ENCODE measurements at places on chromosomes 4 and X.

- no peak for DNase-seq
Measured at GRCh38 chrX:110723844-110724243, 71.8 kb downstream of the CHRDL1 start.

DNA sequence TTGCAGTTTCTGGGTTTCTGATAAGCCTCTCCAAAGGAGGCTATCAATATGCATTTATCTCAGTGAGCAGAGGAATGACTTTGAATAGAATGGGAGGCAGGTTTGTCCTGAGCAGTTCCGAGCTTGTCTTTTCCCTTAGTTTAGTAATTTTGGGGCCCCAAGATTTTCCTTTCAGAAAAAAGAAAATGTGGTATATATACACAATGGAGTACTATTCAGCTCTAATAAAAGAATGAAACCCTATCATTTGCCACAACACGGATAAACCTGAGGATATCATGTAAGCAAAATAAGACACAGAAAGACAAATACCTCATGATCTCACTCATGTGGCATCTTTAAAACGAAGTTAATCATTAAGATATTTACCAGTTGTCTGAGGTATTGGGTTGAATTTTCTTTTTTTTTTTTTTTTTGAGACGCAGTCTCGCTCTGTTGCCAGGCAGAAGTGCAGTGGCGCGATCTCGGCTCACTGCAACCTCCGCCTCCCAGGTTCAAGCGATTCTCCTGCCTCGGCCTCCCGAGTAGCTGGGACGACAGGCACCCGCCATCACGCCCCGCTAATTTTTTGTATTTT is 540 bp downstream of the ZNF721 start:
- peak; percentile 15 for DNase-seq

DNA sequence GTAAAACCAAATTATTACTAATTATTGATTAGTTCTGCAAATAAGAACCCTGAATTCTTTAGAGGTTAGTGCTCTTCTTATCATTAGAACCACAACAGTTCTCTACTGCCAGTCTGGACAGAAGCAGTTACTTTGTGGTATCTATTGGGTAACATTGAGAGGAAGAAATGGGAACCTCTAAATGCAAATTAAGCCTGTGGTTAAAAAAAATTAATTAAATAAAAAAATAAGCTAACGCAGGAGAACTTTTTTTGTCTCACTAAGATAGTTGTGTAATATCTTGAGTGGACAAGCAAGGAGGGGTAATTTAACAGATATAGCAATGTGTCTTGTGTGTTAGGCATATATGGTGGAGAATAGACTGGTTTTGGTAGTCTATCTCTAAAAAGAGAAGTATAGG is 32.9 kb upstream of the TET2 start:
- DNase-seq = peak; percentile 25

GRCh38 chrX:69813677-69814076 is 197.8 kb downstream of the EDA start:
- no peak for DNase-seq

- DNase-seq = no peak
Measured at GRCh38 chrX:12987900-12988594, 13.1 kb downstream of the TMSB4X start.

DNA sequence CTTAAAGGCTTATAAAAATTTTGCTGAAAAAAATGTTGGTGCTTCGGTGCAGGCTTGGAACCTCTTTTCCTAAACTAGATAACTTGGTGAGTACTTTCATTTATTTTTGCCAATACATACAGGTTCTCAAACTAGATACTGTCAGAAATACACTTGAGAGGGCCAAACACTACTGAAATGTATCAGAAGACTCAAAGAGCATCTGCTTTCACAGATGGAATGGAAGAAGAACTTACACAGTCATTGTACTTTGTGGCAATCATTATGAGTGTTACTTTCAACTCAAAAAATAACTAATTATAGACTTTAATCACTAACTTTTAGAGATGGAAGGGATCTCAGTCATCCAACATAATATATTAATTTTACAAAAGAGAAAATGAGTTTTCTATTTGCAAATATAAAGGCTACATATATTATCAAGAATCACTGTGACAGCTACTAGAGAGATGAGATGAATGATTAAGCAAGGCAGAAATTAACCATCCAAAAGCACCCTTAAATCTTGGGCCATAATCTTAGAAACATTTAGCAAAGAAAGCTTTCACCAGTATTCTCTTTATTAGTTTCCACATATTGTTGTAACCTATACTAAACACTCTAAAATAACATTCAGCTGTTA is 1.0 kb downstream of the ENAM start:
- DNase-seq = no peak

DNA sequence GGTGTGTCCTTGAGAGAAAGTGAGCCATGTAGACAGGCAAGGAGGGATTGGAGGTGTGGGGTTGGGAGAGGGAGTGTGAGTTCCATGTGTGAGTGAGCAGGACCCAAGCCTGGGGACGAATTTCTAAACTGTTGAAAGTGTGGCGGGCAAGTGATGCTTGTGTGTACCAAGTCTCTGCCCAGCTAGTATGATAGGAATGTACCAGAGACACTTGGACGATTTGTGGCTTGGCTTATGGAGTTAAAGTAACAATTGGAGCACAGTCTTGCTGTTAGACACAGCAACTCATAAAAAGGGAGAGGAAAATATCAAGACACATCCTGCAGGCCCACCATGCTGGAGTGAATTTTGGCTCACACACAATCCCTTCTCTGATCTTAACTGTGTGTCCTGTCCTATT is 8.5 kb downstream of the PTTG2 start:
- no peak for DNase-seq

DNA sequence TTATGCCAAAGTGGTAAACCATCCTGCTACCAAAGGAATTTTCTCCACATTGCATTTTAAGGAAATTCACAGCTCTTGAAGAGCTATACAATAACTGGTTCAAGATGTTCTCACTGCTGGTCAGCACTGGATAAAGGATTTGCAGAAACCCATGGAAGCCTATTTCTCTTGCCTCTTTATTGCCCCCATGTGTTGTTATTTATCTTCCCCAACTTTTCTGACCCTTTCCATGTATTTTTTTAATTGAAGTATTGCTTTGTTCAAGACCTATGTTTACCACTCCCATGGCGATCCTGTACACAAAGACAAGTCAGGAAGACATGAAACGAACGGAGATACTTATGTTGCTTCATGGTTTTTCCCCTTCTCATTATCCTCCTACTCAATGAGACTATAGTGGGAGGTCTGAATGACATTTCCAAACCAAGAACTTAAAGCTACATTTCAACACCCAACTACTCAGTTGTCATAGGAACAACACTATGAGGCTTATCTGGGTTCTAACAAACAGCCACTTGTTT is 566.4 kb upstream of the DIPK2B start:
- peak; percentile 52 for DNase-seq

- peak; percentile 24 for DNase-seq
Measured at GRCh38 chrX:73683236-73683859, 120.4 kb downstream of the CHIC1 start.

DNA sequence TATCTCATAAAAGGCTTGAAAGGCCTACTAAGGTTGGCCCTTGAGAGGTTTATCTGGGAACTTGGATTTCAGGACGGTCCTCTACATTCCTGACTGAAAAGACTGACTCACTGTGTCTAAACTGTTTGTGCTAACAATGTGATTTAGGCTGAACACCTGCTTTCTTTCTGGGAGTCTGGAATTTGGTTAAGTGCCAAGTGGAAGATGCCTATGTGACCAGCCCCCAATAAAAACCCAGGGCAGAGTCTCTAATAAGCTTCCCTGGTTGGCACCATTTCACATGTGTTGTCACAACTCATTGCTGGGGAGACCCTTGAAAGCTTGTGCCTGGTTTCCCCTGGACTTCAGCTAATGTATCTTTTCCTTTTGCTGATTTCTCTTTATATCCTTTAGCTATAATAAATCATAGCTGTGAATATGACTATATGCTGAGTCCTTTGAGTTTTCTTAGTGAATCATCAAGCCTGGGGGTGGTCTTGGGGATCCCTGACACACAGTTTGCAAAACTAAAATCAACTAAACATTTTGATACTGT is 55.1 kb downstream of the GPR82 start:
- peak; percentile 64 for DNase-seq

DNA sequence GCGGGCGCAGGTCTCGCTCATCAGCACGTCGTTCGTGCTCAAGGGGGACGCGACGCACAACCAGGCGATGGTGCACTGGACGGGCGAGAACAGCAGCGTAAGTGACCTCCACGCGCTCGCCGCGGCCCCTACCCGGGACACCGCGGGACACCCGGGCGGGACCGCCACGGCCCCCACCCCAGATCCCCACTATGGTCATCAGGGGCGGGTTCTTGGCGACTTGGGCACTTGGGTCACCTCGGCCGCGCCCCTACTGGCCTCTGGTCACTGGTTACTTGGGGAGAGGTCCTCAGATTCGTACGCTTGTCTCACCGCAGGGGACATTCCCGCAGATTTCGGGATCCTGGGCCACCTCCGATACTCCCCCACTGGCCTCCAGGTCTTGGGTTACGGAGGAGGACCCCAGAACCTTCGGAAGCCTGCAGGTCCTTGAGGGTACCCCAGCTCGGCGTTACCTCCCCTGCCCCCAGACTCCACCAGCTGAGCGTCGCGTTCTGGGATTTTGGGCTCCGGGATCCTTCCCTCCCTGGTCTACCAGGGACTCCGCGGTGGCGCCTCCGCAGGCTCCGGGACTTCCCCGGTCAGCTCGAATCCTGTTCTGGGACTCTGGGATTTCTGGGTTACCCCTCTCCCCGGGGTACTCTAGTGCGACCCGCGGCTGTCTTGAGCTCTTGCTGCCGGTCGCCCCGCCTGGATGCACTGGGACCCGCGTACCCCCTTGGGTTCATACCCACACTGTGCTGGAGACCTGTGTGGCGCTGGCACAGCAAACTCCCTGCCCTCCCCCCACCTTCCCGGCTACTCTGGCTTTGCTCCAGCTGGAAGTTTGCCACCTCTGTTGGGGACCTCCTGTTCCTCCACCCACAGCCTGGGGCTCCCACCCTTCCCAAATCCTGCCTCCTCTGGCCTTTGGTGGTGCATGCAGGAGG is 956 bp downstream of the SORCS2 start:
- no peak for DNase-seq

GRCh38 chr4:80309294-80310004 is 26.1 kb upstream of the CFAP299 start:
- peak; percentile 93 for DNase-seq

DNA sequence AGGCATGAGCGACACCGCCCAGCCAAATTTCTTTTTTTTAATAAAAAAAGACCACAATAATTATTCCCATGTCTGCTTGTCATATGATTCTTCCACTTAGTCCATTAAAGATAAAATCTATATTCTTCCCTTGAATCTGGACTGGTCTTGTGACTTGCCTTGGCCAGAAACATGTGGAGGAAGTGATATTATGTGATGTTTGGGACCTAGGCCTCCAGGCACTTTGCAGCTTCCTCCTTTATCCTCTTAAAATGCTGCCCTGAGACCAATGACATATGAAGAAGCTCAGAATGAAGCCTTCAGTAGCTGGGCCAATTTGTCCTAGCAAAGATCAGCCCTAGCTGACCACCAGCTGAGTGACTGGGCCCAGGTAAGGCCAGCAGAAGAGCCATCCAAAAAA is 250.0 kb downstream of the INPP4B start:
- DNase-seq = no peak

DNA sequence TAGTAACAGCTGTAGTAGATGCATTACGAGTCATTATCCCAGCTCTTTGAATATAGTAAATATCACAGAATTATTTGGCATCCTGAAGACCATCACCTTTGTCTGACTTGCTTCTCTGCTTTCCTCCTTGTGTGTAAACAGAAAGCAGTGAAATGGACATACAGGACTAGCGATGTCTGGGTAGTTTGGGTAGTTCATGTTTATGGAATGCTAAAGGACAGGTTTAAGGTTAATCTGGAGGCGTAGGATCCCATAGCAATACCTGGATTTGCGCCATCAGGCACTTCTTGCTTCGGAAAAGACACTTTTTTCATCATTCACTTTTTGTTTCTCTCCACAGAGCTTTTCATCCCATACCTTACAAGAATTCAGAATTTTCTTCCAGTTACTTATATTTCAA is 232.2 kb downstream of the GPAT3 start:
- DNase-seq = no peak

- DNase-seq = no peak
Measured at GRCh38 chr4:127888559-127888958, 7.9 kb downstream of the PLK4 start.

DNA sequence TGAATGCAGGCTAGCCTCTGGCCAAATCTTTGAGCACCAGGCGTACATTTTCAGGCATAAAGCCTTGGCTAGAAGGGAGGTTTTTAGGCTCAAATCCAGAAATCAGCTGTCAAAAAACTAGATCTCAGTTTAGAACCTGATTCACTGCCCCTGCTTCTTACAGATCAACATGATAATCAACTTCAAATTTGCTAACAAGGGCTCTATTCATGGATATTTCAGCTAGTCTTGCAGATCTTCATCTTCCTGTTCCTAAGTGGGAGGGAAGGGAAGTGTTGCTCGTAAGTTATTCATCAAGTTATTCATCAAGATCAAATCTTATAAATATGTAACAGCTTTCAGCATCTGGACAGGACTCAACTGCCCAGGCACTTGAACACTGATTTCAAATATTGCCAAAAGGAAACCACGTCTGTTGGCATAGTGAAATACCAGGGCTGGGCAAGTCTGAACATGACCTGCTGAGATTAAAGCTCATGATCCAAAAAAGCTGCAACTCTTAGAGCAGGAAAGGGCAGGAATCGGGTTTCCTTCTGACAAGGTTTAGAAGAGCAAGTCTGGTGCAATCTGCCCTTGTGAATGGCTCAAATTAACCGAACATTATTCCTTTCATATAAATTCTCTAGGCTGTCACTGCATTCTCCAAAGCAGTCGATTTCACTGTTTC is 200.3 kb downstream of the PDGFC start:
- peak; percentile 78 for DNase-seq

GRCh38 chr4:145904413-145905177 is 34.0 kb downstream of the ZNF827 start:
- DNase-seq = no peak

GRCh38 chrX:24023972-24024669 is 2.9 kb downstream of the KLHL15 start:
- peak; percentile 36 for DNase-seq

- DNase-seq = no peak
Measured at GRCh38 chr4:117873779-117874178, 160.5 kb upstream of the NDST3 start.

DNA sequence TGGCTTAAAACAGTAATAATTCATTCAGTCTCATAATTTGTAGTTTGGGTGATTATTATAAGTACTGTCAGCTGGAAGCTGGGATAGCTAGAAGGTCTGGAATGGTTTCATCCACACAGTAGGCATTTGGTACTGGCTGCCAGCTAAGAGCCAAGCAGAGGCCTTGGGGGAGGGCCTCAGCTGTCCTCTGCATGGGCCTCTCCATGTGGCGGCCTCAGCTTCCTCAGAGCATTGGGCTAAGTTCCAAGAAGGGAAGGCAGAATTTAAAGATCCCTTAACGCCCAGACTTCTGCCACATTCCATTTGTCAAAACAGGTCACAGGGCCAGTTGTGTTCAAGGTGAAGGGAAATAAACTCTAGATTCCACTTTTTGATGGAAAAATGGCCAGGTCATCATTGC is 93.3 kb downstream of the NEUROG2 start:
- no peak for DNase-seq

- DNase-seq = no peak
Measured at GRCh38 chr4:142818476-142818875, 27.6 kb downstream of the INPP4B start.

Measured in astrocyte of the spinal cord (primary cell).